ENCODE measurements at places on chromosomes 3 and 15.
A peak's percentile ranks its signal among the peaks of the same experiment; 100 is the strongest.

DNA sequence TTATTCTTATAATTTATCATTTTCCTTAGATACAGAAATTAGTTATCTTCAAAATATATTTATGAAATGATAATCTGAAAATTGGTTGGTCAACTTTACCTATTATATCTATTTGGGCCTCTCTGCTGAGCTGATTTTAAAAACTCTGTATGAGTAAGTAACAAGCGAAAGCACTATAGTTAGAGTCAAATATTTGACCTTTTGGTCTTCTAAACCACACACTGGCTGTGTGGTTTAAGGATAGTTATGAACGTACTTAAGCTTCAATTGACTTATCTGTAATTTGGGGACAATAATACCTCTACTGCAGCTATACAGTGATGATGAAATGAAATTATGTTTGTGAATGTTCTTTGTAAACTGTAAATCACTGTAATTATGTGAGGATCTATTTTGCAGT is 763.9 kb upstream of the GRM7 start:
- no peak for DNase-seq

DNA sequence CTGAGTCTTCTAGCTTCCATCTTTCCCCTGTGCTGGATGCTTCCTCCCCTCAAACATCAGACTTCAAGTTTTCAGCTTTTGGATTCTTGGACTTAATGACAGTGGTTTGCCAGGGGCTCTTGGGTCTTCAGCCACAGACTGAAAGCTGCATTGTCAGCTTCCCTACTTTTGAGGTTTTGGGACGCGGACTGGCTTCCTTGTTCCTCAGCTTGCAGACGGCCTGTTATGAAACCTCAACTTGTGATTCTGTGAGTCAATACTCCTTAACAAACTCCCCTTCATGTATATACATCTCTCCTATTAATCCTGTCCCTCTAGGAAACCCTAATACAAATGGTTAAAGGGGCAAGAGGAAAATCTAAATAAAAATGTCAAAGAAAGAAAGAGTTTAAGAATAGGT is 100.1 kb downstream of the ABI3BP start:
- no peak for DNase-seq

GRCh38 chr15:69719527-69720240 is 267.1 kb downstream of the RPLP1 start:
- peak; percentile 62 for DNase-seq

DNA sequence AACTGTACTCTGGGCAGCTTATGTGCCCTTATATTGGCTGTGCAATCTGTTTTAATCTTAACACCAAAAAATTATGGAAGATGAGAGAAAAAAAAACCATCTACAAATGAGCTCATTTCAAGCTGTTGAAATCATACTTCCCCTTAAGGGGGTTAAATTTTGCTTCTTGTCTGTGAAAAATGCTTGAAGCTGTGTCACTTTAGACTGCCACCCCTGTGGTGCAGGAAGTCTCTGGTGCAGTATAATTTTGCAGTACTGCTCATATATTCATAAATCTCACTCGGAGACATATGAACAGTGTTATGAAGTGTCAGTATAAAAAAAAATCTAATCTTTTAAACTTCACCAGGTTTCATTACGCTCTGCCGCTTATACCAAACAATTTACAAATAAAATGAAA is 30.4 kb upstream of the FEZF2 start:
- DNase-seq: no peak

DNA sequence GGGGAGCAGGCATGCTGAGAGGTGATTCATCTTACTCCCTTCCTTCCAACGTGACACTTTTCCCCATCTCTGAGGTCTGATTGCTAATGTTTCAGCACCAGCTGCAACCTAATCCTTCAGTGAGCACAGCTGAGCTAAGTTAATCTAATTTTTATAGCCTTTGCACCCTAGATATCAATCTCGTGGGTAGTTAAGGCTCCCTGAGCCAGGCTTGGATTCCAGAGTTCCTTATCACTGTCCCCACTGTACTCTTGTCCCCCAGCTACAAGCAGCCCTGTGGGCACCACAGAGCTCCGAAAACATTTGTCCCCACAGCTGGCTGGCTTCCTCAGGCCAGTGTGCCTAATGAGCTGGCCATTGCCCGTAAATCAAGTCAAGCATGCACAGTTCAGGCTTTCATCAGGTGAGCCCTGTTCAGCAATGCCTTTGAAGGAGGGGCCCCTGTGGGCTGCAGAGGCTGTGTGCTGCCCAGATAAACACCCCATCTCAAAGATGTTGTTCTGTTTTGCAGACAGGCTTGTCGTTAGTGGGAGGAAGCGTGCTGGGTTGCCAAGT is 376.9 kb upstream of the RASGRP1 start:
- DNase-seq: no peak

DNA sequence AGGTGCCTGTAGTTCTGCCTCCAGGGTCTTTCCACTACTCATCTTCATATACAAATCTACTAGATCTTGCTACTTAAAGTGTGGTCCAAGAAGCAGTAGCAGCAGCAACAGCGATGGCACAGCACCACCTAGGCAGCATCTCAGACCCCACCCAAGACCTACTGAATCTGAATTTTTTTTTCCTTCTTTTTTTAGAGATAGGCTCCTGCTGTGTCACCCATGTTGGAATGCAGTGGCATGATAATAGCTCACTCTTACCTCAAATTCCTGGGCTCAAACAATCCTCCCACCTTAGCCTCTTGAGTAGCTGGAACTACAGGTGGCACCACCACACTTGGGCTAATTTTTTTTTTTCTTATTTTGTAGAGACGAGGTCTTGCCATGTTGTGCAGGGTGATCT is 346.7 kb upstream of the TGFBR2 start:
- DNase-seq: no peak

GRCh38 chr3:77626157-77626556 is 586.3 kb downstream of the ROBO2 start:
- DNase-seq: no peak

GRCh38 chr3:52636673-52637072 is 49.0 kb downstream of the PBRM1 start:
- no peak for DNase-seq

DNA sequence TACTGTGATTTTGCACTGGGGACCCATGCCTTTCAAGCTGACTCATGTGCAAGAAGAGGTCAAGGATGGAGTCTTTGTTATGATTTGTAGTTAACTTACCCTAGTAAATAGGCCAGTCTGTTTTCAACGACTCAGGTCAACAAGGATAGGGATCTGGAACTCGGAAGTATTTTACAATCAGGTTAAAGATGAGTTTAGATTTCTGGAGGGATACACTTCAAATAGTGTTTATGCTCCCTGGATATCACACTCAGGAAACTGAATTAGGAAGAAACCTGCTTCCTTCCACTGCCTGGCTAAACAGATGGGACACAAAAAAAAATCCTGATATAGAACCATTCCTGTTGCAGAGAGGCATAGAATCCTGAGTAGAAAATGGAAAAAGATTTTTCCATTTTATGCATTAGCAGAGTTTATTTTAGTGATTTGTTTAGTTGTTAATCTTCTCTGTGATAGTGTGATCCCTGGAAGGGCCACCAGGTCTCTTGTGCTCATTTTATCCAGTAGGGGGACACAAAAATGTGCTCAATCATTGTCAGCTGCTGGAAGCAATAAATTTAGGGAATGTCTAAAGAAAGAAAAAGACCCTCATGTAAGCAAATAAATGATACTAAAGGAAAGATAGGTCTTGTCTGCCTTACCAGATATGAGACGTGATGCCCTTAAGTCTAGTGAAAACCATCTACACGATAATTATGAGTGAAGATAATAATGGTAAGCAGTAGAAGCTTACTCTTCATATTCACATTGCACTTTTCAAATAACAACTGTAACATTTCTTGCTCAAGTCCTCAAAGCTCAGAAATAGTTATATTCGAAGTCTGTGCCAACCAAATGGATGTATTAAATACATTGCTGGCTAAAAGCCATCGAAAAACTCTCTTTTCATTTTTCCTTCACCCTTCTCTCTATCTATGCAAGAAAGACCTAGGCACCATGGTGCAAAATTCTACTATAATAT is 452.1 kb upstream of the KCNMB2 start:
- no peak for DNase-seq

GRCh38 chr3:99895131-99895696 is 77.6 kb downstream of the CMSS1 start:
- no peak for DNase-seq

GRCh38 chr15:49148727-49149126 is 6.7 kb downstream of the COPS2 start:
- DNase-seq: no peak

- no peak for DNase-seq
These were observed 78.0 kb downstream of the FSIP1 start for GRCh38 chr15:39704689-39705088.

- DNase-seq: no peak
These were observed 305.4 kb upstream of the ROPN1 start for GRCh38 chr3:124297062-124297980.

Data from activated naive CD4-positive, alpha-beta T cell treated with Interleukin-2 at 50 U/mL for 16 hours (primary cell).